ENCODE measurements at places on chromosomes 7 and 10. TPM values are rescaled to one million over a fixed set of nuclear protein-coding genes. Genes with fewer than 3 reads are reported as not detected.

The ZSCAN21 gene
- total RNA-seq, result 6.2 TPM

The RBM20 gene
- 0.80 TPM for total RNA-seq

The C7orf33 gene
- total RNA-seq, result not detected

GRCh38 chr10:71763352-71764127, 9.8 kb downstream of the VSIR start:
- no peaks in the 10 kb centered on the region for H3K36me3 ChIP-seq
- peaks cover 31% of the 10 kb centered on the region for H3K4me1 ChIP-seq
- H3K27ac ChIP-seq, result no peak overlapping the region
- no peak overlapping the region for H3K4me3 ChIP-seq
- DNase-seq, result no peak

GRCh38 chr7:2499719-2500430, 19.7 kb upstream of the LFNG start:
- no peak for DNase-seq
- H3K36me3 ChIP-seq, result no peaks in the 10 kb centered on the region
- H3K4me1 ChIP-seq, result peaks cover 6% of the 10 kb centered on the region
- H3K4me3 ChIP-seq, result no peak overlapping the region

- no peaks in the 10 kb centered on the region for H3K36me3 ChIP-seq
- no peak overlapping the region for H3K27ac ChIP-seq
- no peaks in the 10 kb centered on the region for H3K4me1 ChIP-seq
- no peaks in the 10 kb centered on the region for H3K27me3 ChIP-seq
- no peak overlapping the region for H3K4me3 ChIP-seq
Observed at GRCh38 chr10:5194431-5194830, 2.2 kb upstream of the AKR1C4 start.

GRCh38 chr10:5135581-5135980, 41.4 kb downstream of the AKR1C3 start:
- H3K4me3 ChIP-seq, result no peak overlapping the region
- no peaks in the 10 kb centered on the region for H3K4me1 ChIP-seq
- no peaks in the 10 kb centered on the region for H3K27me3 ChIP-seq
- no peak overlapping the region for H3K27ac ChIP-seq
- no peak for DNase-seq

DNA sequence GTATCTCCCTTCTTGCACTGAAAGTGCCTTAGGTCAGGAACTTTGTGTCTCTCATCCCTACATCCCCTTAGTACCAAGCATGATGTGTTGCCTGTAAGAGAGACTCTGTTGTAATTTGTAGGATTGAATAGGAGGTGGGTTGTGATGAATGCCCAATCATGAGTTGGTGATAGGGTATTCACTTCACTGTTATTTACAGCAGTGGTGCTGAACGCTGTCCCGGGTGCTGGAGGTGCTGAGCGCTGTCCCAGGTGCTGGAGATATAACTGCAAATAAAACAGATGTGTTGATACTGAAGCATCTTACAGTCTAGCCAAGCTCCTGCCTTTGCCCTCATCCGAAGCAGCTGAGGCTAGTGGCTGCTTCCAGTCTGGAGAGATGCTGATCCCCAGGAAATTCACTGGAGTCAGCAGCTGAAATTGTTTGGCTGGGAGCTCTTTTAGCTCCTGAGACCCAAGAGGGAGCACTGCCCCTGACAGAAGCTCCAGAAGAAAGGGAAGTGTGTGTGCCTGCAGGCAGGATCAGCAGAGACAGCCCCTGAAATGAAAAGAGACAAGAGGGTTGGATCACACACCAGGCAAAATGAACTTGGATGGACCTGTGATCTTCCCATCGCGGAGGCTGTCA, 183.4 kb downstream of the SORCS3 start:
- no peaks in the 10 kb centered on the region for H3K36me3 ChIP-seq
- H3K4me1 ChIP-seq, result no peaks in the 10 kb centered on the region
- no peak overlapping the region for H3K27ac ChIP-seq
- H3K4me3 ChIP-seq, result no peak overlapping the region
- DNase-seq, result no peak
